Tibial artery (tissue), 4 donors: ENCODE measurements at places on chromosomes 11 and 22.
A peak's percentile ranks its signal among the peaks of the same experiment; 100 is the strongest.

DNA sequence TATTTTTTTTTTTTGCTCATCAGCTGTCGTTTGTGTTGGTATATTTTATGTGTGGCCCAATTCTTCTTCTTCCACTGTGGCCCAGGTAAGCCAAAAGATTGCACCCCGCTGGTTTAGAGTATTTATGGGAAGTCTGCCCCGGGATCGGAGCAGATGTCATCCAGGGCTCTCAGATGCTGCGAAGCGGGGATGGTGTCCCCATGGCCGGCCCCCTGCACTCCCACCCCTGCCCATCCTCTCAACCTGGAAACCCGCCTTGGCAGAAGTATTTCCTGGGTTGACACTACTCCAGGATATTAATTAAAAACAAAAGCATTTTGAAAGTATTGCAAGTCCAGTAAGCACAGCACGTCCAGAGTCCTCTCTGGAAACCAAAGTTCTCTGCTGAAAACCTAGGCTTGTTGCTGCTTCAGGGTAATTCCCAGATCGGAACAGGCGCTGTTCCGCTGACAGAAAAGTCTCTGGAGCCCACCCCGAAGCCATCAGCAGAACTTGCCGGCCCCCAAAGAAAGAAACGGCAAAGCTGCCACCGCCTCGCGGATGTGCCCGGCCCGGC, 833 bp downstream of the SCUBE2 start:
- DNase-seq: no peak

- no peak for DNase-seq
These were observed 572.9 kb upstream of the CHORDC1 start for GRCh38 chr11:90795746-90796145.

GRCh38 chr11:57764566-57764965, 3.0 kb downstream of the CTNND1 start:
- no peak for DNase-seq

DNA sequence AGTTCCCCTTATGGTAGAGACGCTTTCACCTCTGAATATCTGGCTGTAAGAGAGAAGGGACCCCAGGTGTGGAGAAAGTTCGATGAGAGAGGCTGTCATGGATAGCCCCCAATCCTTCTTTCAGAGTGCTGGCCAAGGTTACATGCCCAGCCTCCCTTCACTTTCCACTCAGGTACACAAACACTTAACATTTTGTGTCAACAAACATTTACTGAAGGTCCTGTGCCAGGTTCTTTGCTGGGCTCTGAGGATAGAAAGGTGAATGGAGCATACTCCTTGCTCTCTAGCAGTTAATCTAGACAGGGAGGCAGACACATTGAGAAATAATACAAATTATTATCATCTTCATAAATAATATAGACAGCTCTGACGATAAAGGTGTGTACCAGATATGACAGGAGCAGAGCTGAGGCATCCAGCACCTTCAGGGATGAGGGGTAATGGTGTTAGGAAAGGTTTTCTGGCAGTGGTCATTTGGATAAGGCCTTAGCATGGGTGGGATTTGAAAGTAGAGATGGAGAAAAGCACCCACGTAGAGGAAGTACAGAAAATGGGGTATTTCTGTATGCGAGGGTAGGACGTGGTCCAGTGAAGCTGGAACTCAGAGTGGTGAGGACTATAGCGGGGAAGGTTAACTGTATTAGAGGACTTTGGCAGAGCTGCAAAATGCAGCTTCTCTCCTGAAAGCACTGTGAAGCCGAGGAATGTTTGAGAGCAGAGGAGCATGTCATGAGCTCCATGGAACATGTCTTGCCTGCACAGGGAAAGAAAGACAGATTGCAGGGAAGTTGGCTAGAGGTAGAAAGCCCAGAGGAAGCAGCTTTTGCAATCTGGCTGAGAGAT, 19.6 kb downstream of the PPFIBP2 start:
- DNase-seq: no peak

DNA sequence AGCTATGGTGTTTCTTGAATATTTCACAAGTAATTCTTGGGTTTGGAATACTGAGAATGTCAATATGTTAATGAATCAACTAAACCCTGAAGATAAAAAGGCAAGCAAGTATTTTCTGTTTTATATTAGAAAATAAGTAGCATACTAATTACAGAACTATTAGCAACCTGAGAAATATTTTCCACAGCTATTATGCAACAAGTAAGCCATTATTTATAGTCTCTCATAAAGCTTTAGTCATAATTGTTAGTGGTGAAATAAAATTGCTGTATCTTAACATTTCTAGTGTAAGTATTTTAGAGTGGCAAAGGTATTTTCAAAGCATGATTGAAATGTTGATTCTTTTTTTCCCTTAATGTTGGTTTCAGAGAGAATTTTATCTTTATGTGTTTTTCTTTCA, 53.3 kb downstream of the FAR1 start:
- DNase-seq: no peak

DNA sequence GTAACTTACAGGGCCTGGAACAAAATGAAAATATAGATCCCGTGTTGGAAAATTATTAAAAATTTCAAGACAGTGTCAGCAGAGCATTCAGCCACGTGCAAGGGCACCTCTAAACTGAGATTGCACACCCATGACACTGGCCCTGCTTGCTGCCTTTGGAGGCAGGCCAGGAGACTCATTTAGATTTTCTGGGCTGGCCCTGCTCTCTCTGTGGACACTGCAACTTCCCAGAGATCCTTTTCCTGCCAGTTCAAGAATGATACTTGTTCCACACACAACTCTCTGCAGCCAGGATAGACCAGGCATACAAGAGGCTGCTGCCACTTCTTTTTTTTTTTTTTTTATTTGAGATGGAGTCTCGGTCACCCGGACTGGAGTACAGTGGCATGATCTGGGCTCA, 56.7 kb upstream of the PTPRJ start:
- peak; percentile 71 for DNase-seq

- no peak for DNase-seq
These were observed 174.2 kb downstream of the NTM start for GRCh38 chr11:131544591-131544990.

DNA sequence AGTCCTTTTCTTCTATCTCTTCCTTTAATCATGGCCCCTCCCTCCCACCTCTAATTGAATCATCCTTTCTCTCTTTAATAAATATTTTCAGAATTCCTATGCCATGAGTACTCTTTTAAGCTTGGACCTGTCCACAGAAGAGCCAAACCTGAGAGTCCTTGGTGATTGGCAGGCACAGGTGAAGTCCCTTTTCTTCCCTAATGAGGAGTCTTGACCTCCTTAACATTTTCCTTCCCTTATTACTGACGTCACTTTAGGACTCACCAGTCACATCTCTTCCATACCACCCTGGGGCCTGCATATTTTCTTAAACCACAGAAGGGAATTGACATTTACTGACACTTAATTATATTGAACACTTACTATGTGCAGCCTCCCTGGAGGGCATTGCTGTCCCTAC, 41.0 kb upstream of the RASSF10 start:
- no peak for DNase-seq

- no peak for DNase-seq
These were observed 859.0 kb downstream of the FAM181B start for GRCh38 chr11:81874635-81875034.

DNA sequence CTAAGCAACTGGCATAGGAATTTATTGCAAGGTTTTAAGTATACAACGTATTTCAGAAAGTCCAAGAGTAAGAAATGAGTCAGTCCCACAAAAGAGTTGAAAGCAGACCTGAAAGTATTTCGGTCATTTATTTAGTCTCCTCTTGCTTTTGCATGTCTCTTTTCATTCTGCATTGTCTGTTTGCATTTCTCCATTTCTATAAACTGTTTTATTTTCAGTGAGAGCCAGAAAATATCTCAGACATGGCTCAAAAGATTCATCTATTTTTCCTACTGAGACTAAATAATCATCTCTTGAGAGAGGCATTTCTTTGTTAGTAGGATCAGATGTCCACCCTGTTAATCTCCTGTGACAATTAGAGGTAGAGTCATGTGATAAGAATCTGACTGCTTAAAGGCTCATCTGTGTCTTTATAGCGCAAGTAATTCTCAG, 219.1 kb upstream of the CCDC179 start:
- no peak for DNase-seq

DNA sequence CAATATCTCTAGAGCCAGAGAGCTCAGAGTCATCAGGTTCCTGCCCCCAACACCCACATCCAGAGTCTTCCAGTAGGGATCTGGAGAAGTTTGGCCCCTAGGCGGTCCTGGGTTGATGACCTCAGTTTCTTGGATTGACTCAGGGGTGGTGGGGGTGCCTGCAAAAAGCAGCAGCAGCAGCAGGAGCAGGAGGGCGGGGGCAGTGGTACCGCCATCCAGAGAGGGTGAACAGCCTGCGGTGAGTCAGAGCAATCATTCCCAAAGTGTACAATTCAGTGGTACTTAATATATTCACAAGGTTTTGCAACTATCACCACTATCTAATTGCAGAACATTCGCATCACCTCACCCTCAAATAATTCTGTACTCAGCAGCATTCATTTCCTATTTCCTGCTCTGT, 9.9 kb upstream of the SEC14L3 start:
- no peak for DNase-seq

DNA sequence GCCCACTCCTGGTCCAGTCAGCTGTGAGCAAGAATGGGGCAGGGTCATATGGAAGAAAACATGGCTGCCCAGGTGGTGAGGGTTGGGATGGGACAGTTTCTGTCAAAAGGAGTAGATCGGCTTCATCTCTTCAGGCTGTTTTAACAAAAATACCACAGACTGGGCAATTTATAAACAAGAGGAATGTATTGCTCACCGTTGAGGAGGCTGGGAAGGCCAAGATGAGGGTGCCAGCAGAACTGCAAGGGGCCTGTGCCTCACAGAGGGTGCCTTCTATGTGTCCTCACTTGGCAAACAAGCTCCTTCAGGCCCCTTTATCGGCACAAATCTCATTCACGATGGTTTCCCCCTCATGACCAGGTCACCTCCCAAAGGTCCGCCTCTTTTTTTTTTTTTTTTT, 18.1 kb upstream of the RELT start:
- no peak for DNase-seq

- DNase-seq: no peak
These were observed 360.0 kb downstream of the OPCML start for GRCh38 chr11:133172349-133172748.

DNA sequence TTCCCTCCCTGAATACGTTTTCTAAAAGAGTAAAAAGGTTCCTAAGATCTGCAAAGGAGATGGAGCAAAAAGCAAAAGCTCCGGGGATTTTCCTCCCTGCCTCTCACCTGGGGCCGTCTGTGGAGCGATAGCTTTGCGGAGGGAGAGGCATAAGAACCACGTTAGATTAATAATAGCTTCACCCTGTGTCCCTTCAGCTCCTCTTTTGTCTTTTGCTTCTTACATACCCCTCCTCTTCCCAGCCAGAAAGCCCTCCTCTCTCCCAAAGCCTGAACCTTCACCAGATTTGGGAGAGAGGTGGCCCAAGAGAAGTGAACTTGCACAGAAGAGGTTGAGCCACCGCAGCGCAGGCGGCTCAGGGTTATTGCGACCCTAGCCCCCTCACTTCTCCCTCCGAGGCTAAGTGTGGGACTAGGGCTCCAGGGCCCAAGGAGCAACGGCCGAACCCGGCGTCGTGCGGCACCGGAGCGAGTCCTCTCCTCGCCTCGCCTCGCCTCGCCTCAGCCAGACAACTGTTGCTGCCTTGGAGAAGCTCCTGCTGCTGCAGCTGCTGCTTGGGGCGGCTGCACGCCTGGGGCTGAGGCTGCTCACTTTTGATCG, 97.6 kb upstream of the HSD17B12 start:
- DNase-seq: no peak

DNA sequence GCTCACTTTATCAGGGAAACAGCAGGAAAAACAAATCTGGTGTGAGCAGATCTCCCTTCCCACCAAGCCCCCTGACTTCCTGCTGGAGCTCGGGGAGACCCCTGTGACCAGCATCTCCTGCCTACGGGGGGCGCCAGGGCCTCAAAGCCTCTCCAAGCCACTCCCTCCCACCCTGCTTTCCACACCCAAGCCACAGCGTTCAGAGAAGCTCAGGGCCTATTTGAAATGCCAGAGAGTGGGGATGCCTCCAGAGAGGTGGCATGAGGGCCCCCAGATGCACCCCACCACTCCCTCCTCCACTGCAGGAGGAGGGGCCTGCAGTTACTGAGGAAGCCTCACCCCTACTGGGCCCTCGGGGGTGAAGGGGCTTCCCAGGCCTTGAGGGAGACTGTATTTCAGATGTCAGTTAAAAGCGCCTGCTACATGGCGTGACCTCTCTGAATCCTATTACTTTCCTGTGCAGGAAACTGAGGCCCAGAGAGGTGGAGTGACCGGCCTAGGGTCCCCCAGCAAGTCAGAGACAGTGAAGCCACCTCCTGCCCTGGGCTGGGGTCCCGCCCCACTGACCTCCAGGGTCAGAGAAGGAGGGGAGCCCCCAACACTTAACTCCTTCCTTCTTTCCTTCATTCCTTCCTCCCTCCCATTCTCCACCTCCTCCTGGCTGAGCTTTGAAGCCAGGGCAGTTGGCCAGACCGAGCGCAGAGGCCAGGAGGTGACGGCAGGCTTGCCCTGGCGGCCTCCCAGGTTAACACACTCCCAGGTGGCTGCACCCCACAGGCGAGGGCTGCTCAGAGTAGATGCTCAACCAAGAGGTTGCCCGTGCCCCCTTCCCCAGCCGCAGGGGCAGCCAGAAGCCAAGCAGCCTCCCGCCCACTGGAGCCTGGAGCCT, 6.0 kb upstream of the CDKN1C start:
- DNase-seq: no peak

GRCh38 chr11:128324051-128324481, 263.3 kb downstream of the ETS1 start:
- DNase-seq: no peak

GRCh38 chr11:87201376-87201775, 163.6 kb downstream of the TMEM135 start:
- no peak for DNase-seq

DNA sequence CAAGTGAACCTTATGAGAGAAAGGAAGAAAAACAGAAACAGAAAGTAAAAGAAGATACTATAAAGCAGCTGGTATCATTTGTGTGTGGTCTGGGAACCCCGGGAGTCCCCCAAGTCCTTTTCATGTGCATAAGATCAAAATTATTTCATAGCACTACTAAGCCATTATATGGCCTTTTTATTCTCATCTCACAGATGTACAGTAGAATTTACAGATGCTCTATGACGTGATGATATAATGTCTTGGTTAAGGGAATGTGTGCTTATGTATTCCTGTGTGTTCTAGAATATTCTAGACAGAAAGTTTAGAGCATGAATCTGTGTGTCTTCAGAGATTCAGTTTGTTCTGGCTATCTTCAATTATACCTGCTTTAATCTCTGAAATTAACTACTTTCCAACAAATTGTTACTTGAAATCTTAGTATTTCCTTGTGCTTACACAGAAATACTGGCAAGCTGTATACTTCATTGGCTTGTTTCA, 8.6 kb upstream of the TPP1 start:
- DNase-seq: no peak

DNA sequence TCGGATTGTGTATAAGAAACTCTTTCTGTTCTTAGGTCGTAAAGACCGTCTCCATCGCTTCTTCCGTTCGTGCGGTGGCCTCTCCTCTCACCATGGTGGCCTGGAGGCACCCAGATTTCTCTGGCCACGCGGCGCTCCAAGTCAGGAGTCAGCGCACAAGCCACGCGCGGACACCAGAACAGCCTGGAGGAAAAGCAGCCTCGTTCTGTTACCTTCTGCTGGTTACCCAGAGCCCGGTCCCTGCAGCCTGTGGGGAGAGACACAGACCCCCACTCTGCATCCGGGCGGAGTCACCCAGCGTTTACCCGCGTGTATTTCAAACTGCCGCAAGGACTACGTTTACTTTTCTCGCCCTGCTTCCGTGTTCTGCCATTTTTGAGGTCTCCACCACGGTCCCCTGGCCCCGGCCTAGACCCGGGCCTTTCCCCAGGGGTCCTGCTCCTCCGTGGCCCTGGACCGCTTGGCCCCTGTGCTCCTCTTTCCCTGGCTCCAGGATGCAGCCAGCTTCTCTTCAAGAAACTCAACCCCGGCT, 776.1 kb downstream of the BRD1 start:
- DNase-seq: peak; percentile 14
